ENCODE measurements at places on chromosomes 4 and X.

- no peak for DNase-seq
Measured at GRCh38 chrX:69133921-69134542, 31.2 kb downstream of the PJA1 start.

- no peak for DNase-seq
Measured at GRCh38 chr4:15374656-15375055, 53.2 kb upstream of the C1QTNF7 start.

GRCh38 chr4:169823685-169824084, 65.9 kb upstream of the HPF1 start:
- DNase-seq = peak; percentile 6

- DNase-seq = no peak
Measured at GRCh38 chr4:37588150-37588549, 98.0 kb downstream of the RELL1 start.

- no peak for DNase-seq
Measured at GRCh38 chr4:89257376-89257775, 50.2 kb downstream of the GPRIN3 start.

DNA sequence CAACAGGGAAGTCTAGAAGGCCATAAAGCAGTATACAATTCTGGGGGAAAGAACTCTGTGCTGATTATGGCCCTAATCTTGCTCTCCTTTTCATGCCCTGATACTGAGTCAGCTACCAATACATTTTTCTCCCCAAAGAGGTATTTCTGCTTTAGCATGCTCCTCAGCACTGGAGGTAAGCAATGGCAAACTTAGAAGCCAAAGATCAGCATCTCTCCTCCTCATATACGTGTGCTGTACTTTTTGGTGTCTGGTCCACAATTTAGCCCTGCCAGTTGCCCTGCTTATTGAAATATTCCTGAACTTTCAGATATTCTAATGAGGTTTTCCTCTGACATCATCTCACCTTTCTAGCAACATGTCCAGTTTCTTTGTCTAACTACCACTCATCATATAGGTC, 226.2 kb downstream of the FSTL5 start:
- no peak for DNase-seq

- no peak for DNase-seq
Measured at GRCh38 chr4:140115140-140115539, 38.8 kb downstream of the MAML3 start.

GRCh38 chr4:6502147-6502546, 29.7 kb upstream of the PPP2R2C start:
- no peak for DNase-seq

DNA sequence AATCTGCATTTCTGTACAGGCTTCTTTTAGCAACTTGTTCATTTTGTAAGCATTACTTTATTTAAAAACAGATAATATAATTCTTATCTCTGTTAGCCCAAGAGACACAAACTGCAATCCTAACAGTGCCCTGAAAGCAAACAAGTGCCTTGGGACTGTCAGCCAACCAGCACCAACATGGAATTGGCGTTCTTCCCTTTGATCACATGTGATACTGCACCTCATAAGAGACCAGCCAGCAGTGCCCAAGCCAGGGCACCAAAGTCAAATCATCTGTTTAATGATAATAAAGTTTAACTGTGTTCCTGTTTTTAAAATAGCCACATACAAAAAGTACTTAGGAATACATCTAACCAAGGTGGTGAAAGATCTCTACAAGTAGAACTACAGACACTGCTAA, 223.2 kb downstream of the PRDM5 start:
- no peak for DNase-seq

DNA sequence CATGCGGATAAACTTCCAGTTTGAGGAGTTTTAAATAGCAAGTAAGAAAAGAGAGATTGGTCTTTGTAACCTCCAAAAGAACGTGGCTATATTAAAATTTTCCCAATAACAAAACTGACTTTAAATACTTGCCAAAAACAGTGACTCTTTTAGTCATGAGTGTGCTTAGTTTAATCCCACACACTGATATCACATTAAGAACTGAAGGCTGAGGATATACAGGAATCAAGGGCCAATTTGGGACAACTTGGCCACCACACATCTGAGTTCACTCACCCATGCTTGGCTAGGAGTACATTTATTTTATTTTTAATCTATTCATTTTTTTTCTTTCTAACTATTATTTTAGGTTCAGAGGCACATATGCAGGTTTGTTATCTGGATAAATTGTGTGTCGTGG, 110.2 kb downstream of the APBB2 start:
- DNase-seq = no peak

GRCh38 chrX:134745636-134746409, 87.6 kb upstream of the PLAC1 start:
- DNase-seq = no peak

DNA sequence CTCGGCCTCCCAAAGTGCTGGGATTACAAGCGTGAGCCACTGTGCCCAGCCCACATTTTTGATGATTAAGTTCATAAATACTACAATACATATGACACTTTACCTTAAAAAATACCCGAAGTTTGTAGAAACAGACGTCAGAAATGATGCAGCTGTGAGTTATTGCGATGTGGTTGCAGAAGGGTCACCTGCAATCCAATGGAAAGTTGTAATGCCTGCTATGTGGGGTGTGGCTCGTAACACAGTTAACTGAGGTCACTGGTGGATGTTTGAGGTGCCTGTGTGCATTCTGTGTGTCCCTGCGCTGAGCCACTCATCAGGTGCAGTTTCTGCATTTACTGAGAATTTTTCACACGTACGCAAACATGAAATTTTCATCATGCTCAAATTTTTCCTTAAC, 64.1 kb downstream of the ANXA5 start:
- no peak for DNase-seq

GRCh38 chr4:38664706-38665401, 855 bp downstream of the KLF3 start:
- DNase-seq = peak; percentile 41

DNA sequence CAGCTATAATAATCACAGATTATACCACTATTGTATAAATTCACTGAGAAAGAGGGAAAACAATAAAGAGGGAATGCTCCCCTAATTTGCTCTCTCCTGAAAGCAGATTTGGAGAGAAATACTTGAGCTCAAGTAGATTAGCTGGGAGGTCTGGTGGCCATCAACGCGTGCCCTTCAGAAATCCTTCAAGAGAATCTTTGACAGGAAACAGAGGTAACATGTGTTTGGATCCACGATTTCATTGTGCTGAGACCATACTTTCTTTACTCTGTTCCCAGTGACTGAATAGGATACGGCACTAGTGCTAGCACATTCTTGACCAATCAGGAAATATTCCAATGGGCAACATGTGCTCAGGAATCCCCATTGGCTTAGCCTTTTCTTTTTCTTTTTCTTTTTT, 1395.3 kb downstream of the RAPGEF2 start:
- no peak for DNase-seq

DNA sequence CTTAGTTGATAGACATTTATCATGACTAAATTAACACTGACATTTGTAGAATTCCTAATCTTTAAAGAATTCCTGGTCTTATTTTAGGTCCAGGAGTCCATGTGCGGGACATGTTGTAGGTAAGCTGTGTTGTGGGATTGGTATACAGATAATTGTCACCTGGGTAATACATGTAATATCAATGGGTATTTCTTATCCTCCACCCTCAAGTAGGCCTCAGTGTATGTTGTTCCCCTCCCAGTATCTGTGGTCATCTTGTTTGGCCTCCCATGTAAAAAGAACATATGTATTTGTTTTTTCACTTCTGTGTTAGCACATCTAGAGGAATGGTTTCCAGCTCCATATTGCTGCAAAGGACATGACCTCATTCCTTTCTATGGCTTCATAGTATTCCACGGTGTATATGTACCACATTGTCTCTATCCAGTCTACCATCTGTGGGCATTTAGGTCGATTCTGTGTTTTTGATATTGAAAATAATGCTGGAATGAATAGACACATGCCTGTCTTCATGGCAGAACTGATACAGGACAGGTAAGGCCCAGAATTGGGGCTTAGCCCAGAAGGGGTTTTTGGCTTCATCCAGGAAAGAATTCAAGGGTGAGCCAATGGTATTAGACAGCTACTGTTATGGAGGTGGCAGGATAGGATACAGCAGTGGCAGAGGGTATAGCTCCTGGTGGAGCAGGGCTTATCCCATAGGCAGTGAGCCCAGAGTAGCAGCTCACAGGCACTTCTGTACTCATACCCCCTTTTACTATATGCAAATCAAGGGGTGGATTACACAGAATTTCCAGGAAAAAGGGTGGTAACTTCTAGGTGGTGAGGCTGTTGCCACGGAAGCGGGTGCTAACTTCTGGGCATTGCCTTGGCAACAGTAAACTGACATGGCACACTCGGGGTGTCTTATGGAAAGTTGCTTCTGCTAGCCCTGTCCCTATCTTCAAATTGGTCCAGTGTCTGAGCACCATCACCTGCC, 66.1 kb upstream of the WDR1 start:
- peak; percentile 51 for DNase-seq

DNA sequence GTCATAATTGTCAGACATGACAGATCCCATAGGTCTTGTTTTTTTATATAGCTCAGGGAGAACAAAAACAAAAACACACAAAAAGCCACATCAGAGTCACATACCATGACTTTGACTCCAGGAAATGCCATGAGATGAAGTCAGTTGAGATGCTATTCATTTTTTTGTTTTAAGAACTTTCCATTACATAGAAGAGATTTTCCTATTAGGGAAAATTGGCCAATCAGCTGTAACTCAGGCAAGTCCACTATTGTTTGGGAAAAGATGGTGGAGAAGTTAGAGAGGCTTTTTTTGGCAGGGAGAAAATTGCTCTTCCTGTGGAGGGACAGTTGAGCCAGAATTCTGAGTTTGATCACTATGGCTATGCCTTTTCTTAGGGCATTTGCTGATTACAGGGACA, 72.6 kb downstream of the SMARCA5 start:
- DNase-seq = no peak

GRCh38 chrX:137482136-137482535, 83.8 kb upstream of the ZIC3 start:
- no peak for DNase-seq

DNA sequence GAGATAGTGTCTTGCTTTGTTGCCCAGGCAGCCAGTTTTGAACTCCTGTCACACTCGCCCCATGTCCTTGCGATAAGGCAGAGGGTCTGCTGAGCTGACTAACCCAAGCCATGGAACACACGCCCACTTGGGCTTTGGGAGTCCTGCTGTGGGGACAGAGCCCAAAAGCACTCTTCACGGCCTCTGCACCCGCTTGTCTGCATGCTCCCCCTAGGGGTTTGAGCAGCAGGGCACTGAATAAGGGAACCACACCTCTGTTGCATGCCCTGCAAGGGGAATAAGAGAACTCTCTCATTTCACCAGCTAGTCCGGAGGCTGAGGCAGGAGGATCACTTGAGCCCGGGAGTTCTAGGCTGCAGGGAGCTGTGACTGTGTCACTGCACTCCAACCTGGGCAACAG, 166.0 kb downstream of the STAG2 start:
- DNase-seq = no peak

- peak; percentile 69 for DNase-seq
Measured at GRCh38 chr4:1579001-1579900, 104.9 kb downstream of the FAM53A start.

GRCh38 chrX:143683486-143683885, 37.1 kb downstream of the SPANXN2 start:
- no peak for DNase-seq

DNA sequence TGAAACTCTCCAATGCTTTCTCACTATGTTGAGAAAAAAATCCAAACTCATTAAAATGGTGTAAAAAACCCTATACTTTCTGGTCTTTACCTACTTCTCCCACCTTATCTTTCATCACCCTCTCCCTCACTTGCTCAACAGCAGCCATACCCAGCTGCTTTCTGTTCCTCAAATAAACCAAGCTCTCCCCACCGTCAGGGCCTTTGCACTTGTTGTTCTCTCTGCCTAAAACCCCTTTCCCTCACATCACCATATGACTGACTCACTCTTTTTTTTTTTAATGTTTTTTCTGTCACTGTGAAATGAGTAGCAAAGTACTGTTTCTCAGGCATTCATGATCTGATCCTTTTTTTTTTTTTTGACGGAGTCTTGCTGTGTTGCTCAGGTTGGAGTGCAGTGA, 122.3 kb upstream of the TMEM164 start:
- no peak for DNase-seq

- DNase-seq = no peak
Measured at GRCh38 chr4:13289391-13289790, 194.7 kb downstream of the RAB28 start.

DNA sequence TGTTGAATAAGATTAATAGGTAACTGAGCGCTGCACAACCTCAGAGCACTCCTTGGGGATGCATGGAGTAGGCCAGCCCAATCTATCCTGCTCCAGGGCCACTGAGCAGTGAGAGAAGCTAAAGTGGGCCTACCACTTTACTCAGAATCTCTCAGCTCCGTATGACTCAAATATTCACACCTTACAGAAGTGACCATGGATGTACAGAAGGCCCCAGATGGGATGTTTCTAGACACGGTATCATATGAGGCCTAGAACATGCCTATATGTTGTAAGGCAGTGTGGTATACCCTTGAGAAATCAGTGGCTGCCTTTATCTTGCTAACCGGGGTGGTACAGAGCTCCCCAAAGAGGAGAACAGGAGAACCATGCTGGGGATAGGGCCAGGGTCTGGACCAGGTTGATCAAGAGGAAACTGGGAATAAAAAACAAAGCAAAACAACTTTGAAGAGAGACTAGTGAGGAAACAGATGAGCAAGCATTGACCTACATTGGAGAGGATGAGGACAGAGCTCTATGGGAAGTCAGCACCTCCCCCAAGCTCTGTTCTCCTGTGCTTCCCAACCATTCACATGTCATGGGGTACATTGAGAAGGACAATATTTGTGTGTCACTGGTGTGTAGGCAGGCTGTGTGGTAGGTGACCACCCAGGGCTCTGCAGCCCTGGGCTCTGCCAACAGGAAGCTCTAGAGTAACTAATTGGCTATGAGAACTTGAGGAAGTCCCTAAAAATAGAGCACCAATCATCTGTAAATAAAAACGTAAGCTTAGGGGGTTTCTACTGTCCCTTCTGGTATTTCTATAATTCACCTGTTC, 31.4 kb downstream of the HOPX start:
- DNase-seq = peak; percentile 42

DNA sequence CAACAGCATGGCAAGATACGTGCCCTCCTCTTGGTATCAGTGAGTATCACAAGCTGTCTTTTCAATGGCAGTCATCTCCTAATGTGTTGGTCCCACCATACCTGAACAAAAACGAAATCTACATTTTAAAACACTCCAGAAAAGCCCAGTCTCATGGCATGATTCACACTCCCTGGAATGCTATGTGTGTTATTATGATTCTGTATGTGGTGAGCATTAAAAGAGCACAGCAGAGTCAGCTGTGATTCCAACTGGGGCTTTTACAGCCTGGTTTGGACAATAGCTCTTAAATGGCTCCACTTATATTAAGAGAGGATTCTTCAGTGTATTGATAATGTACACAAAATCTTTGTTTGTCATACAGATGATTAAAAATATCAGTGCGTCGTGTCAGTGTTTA, 274.1 kb upstream of the GK2 start:
- DNase-seq = no peak

DNA sequence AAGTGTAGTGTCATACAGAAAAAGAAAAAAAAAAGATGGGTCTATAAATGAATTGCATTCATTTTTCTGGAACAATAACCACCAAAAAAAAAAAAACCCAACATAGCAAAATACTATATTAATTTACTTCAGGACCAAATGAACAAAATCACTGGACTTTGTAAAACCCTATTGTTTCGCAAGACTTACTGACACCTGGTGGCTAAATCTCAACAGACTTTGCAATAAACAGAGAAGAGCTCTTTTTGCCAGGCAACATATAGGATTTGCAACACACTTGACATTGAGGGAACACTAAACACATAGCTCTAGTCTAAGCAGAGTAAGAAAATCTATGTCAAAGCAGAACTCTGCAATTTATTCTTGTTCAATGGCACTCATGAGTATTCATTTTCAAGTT, 990.2 kb downstream of the STPG2 start:
- DNase-seq = no peak
